ENCODE measurements at places on chromosomes 1 and 21. TPM values are rescaled to one million over a fixed set of nuclear protein-coding genes. Genes with fewer than 3 reads are reported as not detected.

- no peak for DNase-seq
Measured at GRCh38 chr1:67465375-67465774, 35.2 kb upstream of the SERBP1 start.

Gene KLHDC8A
- not detected for total RNA-seq

Gene CD247
- total RNA-seq = 9.4 TPM

Gene PLA2G4A
- total RNA-seq = 7.3 TPM

Measured in upper lobe of left lung (tissue), 6 donors.